ENCODE measurements at places on chromosomes 11 and 22.
A peak's percentile ranks its signal among the peaks of the same experiment; 100 is the strongest.

GRCh38 chr11:6538456-6538855 is 41.4 kb downstream of the DNHD1 start:
- DNase-seq, result no peak

GRCh38 chr11:36253238-36253637 is 36.0 kb downstream of the COMMD9 start:
- DNase-seq, result no peak

GRCh38 chr22:37484480-37485394 is 1.4 kb downstream of the MFNG start:
- DNase-seq, result peak; percentile 37

DNA sequence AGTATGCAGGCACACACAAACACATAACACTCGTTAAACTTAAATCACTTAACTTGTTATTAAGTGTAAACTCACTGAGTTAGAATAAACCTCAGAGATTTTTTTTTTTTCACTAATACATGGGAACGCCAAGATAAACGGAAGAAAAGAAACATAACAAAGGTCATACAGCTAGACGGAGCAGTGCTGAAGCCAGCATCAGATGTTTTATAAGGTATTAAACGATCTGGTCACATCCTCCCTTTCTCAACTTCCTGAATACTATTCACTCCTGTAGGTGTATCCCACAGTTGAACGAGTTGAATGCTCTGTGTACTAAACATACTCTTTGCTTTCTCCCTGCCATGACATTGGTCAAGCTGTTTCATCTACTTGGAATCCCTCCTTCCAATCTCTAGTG is 212.0 kb downstream of the SWAP70 start:
- no peak for DNase-seq

DNA sequence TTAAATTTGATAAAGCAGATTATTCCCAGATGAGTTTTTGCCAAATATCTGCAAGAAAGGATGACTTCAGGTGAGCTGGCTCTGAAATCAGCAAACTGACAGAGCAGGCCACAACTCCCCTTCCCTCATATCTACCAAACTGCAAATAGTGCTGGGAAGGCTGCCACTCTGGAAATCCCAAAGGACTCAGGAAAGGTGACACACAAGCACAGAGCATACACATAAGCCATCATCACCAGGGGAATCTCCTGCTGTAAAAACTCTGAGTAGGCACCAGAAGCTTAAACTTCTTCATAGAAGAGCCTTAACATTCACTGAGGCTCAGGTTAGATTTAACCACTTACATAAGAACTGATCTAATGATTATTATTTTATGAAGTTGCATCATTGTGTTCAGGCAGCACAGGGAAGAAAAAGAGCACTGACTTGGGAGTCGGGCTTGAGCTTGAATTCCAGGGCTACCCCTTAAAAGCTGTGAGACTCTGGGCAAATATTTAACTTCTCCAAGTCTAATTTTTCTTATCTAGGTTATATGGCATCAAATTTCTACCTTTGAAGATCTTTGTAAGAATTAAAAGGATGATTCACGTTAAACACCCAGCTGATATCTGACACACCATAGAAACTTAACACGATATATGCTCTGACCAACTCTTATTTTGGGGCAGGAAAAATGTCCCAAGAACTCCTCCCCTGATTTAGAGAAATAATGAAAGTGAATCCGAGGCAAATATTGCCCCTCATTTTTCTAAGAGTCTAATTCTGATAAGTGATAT is 15.0 kb downstream of the SYTL2 start:
- no peak for DNase-seq

GRCh38 chr22:32999039-32999815 is 59.0 kb downstream of the SYN3 start:
- DNase-seq, result no peak

GRCh38 chr11:56876621-56877275 is 112.0 kb upstream of the OR5AK2 start:
- DNase-seq, result no peak

DNA sequence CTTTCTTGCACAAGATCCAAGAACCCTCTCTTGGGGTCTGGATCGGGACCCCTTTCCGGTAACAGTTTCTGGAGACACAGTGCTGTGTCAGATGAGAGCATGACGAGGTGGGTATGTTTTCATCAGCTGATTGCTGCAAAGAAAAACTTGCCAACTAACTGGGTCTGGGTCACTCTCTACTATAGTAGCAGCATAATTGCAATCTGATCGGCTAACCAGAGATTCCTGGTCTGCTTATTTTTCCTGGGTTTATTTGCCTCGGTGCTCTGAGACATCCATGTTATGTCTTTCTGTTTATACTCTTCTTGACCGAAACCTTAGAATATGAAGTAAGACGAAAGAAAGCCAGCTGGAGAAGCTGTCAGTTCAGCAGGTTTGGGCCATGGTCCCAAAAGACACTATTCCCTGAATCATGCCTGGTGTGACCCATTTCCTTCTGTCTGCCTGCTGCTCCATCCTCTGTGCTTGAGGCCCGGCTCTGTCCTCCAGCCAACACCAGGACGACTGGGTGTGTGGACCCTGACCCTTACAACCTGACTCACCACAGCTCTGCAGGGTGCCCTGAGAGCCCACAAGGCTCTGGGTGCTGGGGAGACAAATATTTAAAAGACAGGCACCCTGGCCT is 24.1 kb upstream of the CLMP start:
- no peak for DNase-seq

Measured in endothelial cell (in vitro differentiated cells).